ENCODE measurements at places on chromosomes 4 and X. TPM values are rescaled to one million over a fixed set of nuclear protein-coding genes. Genes with fewer than 3 reads are reported as not detected.
A peak's percentile ranks its signal among the peaks of the same experiment; 100 is the strongest.

RNF212 gene
- 2.4 TPM for total RNA-seq

PRRG1 gene
- total RNA-seq: not detected

UBA1 gene
- 224 TPM for total RNA-seq

SH3RF1 gene
- total RNA-seq: 0.39 TPM

FAM199X gene
- total RNA-seq: 7.6 TPM

DNA sequence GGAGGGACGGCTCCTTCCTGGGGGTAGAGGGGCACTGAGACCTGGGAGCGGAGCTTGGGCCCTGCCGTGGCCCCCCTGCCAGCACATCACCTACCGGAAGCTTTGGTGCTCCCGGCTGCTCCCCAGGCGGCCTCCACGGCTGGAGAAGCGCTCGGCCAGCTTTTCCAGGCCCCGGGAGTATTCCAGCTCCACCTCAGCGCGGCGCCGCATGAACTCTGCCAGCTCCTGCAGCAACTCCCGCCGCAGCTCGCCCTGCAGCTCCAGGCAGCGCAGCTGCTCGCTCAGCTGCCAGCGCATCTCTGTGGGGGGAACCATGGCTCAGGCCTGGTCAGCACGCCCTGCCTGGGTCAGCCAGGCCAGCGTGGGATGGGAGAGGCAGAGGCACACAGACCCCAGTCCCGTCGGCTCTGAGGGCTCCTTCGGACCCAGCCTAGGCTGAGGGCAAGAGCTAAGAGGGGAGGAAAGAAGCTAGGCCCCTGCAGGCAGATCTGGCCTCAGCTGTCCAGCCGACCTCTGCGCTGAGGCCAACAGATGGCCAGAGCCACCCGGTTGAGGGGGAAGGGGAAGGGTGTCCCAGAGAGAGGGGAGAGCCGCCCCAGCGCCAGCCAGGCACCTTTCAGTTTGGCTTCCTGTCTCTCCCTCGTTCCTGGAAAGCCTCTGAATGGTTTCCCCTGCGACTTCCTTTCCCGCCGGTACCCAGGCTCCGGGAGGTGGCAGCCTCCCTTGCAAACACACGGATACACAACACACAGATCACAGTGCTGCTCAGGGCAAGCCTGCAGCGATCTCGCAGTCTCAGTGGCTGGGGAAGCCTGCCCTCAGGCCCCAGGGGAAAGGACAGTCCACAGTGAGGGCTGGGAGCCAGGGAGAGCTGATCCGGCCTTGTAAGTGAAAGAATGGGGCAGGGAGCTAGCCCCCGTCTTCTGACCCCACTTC is 4.3 kb downstream of the ARHGAP4 start:
- no peaks in the 10 kb centered on the region for H3K27me3 ChIP-seq
- H3K27ac ChIP-seq: peak overlapping the region; percentile 67
- DNase-seq: no peak
- H3K4me3 ChIP-seq: peak overlapping the region; percentile 91
- peaks cover 32% of the 10 kb centered on the region for H3K36me3 ChIP-seq
- peaks cover 19% of the 10 kb centered on the region for H3K4me1 ChIP-seq

DNA sequence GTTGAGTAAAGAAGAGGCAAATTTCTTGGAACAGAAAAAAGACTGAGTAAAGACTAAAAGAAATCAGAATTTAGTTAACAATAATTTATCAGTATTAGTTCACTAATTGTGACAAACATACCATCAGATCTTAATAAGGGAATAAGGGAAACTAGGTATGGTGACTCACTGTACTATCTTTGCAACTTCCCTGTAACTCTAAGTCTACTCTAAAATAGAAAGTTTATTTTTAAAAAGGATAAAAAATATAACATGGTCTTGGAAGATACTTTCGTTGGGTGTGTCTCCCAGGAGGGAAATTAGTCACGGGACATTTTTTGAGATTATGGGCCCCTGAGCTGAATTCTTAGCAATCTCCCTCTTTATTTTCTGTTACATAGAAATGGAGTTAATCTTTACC is 97.3 kb downstream of the EMCN start:
- no peaks in the 10 kb centered on the region for H3K36me3 ChIP-seq
- no peak overlapping the region for H3K4me3 ChIP-seq
- DNase-seq: no peak

GRCh38 chr4:71550220-71551165 is 211.7 kb downstream of the SLC4A4 start:
- no peaks in the 10 kb centered on the region for H3K27me3 ChIP-seq
- no peak overlapping the region for H3K4me3 ChIP-seq
- no peaks in the 10 kb centered on the region for H3K36me3 ChIP-seq
- no peak for DNase-seq
- no peaks in the 10 kb centered on the region for H3K4me1 ChIP-seq
- H3K27ac ChIP-seq: no peak overlapping the region

DNA sequence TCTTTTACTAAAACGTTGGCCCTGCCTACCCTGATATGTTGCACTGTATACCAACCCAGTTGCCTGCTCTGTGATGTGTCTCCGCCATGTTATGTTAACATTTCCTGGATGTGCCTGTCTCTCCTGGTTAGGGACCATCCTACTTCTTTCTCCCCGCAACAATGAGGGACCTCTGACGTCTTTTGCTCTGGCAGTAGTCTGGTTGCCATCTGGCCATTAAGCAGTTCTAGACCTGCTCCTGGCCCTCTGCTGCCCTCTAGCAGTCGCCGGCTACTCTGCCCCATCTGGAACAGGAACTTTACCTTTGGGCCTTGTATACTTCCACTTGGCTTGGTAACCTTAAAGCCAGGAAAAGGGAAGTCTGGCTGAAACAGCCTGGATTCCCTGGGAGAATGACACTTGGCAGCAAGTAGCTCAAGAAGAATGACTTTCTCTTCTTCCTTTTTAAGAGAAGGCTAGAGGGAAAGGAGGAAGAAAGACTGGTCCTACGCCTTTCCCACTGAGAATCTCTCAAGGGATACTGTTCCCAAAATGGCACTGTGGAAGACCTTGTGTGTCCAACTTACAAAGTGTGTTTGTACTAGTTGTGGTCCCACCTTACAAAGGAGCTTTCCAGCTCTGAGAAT is 63.5 kb downstream of the GPC3 start:
- H3K27me3 ChIP-seq: no peaks in the 10 kb centered on the region
- H3K36me3 ChIP-seq: no peaks in the 10 kb centered on the region
- DNase-seq: peak; percentile 62

DNA sequence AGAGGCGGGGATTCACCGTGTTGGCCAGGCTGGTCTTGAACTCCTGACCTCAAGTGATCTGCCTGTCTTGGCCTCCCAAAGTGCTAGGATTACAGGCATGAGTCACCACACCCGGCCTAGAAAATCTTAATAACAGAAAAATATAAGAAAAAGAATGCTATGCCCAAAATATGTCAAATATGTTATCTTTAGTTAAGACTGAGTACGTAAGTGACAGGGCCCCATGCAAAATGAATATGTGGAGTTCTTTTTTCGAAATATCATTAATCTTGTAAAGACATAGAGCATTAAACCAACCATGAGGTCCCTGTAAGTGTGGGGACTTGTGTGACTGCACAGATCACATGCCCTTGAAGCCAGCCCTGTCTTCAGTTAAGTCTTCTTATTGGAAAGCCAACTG is 8.9 kb upstream of the ZNF518B start:
- no peak overlapping the region for H3K4me3 ChIP-seq
- peaks cover 33% of the 10 kb centered on the region for H3K27me3 ChIP-seq
- no peak for DNase-seq
- peaks cover 2% of the 10 kb centered on the region for H3K36me3 ChIP-seq
- no peak overlapping the region for H3K27ac ChIP-seq

DNA sequence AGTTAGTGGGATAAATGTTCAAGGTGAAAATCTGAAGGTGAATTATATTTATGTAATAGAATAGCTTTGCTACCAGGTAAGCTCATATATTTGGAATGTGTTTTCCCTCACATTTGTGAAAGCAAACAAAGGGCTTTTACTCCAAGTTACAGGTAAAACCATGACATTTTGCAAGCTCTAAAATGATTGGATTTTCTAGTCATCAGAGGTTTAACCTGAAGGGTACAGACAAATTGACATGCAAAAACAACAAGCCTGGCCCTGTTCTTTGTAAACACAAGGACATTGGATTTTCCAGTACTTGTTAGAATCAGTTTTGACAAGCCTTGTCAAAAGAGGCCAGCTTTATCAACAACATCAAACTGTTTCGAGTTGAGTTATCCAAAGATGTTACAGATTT is 51.7 kb downstream of the ZFX start:
- H3K27me3 ChIP-seq: no peaks in the 10 kb centered on the region
- H3K36me3 ChIP-seq: peaks cover 25% of the 10 kb centered on the region
- H3K4me1 ChIP-seq: peaks cover 58% of the 10 kb centered on the region

DNA sequence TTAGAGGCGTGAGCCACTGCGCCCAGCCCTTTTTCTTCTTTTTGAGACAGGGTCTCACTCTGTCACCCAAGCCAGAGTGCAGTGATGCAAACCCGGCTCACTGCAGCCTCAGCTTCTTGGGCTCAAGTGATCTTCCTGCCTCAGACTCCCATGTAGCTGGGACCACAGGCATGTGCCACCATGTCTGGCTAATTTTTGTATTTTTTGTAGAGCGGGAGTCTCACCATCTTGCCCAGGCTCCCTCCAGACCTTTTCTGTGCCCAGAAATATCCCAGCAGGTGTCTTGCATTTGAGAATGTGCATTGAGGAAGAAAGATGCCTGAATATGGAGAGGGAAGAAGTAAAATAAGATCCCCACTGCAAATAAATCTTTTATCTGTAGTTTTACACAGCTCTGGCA is 58.7 kb downstream of the PPEF2 start:
- no peak overlapping the region for H3K27ac ChIP-seq
- no peaks in the 10 kb centered on the region for H3K36me3 ChIP-seq
- DNase-seq: no peak

- no peak for DNase-seq
- no peak overlapping the region for H3K4me3 ChIP-seq
- no peaks in the 10 kb centered on the region for H3K27me3 ChIP-seq
- H3K36me3 ChIP-seq: no peaks in the 10 kb centered on the region
- no peak overlapping the region for H3K27ac ChIP-seq
Observed at GRCh38 chr4:187586892-187587291, 408.7 kb upstream of the ZFP42 start.

GRCh38 chrX:131764216-131764615 is 220.3 kb downstream of the OR13H1 start:
- peaks cover 20% of the 10 kb centered on the region for H3K36me3 ChIP-seq
- H3K4me3 ChIP-seq: no peak overlapping the region
- no peak overlapping the region for H3K27ac ChIP-seq
- no peaks in the 10 kb centered on the region for H3K4me1 ChIP-seq
- H3K27me3 ChIP-seq: no peaks in the 10 kb centered on the region

- H3K27me3 ChIP-seq: no peaks in the 10 kb centered on the region
- no peaks in the 10 kb centered on the region for H3K4me1 ChIP-seq
- H3K27ac ChIP-seq: no peak overlapping the region
Observed at GRCh38 chr4:7539659-7540058, 104.9 kb upstream of the PSAPL1 start.

- H3K4me1 ChIP-seq: no peaks in the 10 kb centered on the region
- H3K27me3 ChIP-seq: no peaks in the 10 kb centered on the region
- no peak overlapping the region for H3K4me3 ChIP-seq
- DNase-seq: no peak
Observed at GRCh38 chr4:167831855-167832254, 260.5 kb upstream of the ANXA10 start.

DNA sequence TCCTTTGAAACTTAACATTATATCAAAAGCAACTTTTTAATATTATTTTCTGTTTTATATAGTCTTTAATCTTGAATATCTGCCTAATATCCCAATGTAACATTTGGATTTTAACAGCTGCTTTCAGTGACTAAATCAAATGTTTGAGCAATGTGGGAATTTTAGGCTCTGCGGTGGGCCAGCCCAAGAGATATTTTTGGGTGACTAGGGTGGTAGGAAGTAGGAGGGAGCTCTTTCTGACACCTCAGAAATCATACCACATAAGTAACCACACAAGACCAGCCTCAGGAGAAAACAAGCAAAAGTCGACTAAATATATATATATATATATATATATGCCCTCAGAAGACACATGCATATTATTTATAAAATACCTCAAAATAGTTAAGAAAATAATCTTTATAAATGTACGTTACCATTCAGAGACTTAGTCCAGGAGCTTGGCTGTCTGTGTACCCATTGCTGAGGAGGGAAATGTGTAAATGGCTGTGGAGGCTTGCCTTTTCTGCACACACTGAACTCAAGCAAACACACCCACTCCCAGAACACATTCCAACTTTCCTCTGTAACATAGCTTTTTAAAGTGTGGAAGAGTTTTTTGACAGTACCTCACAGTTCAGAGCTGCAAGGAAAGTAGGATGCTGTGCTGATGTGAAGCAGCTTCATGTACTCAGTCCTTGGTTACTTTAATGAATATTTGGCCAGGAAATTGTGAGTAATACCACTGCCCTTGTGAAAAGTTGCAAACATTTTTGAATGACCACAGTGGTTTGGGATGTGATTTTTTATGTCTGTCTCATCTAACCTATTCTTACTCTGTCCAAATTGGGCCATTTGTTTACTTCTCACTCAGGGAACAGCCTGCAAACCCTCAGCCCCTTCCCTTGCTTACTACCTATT is at the start of gene RTL3:
TSS of gene RTL3 (minus strand) at position 484 of the 900 bp plus-strand sequence. CDS start 908 bp downstream, outside the sequence.
- H3K4me1 ChIP-seq: peaks cover 5% of the 10 kb centered on the region
- no peak within 1 kb of the TSS for H3K27ac ChIP-seq
- DNase-seq: no peak

GRCh38 chrX:84153538-84153937 is 34.5 kb downstream of the RPS6KA6 start:
- no peak for DNase-seq
- no peaks in the 10 kb centered on the region for H3K36me3 ChIP-seq
- no peak overlapping the region for H3K27ac ChIP-seq
- H3K4me1 ChIP-seq: no peaks in the 10 kb centered on the region
- no peaks in the 10 kb centered on the region for H3K27me3 ChIP-seq

- peaks cover 30% of the 10 kb centered on the region for H3K27me3 ChIP-seq
- H3K4me3 ChIP-seq: no peak overlapping the region
- H3K4me1 ChIP-seq: peaks cover 2% of the 10 kb centered on the region
- no peak overlapping the region for H3K27ac ChIP-seq
- DNase-seq: no peak
Observed at GRCh38 chr4:144356941-144357381, 216.4 kb upstream of the GYPA start.

DNA sequence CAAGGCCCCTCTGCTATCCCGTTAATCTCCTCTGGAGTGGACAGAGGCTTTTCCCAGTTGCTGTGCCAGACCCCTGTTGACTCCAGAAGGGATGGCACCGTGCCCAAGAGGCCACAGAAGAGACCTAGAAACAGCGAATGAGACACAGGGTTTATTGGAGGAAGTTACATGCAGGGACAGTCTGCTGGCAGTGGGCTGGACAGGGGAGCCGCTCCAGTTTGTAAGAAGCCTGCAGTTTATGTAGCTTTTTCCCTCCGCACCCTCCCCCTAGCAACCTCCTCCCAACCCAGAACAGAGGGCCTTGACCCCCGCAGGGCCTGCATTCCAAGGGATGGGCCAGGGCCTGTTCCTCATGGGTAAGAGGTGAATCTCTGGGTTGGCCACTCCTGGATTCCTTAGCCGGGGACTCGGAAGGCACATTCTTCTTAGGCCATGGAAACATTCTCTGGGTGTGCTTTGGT is 216.8 kb upstream of the PSAPL1 start:
- H3K4me3 ChIP-seq: no peak overlapping the region
- H3K36me3 ChIP-seq: no peaks in the 10 kb centered on the region
- H3K27ac ChIP-seq: no peak overlapping the region

- H3K4me1 ChIP-seq: peaks cover 14% of the 10 kb centered on the region
- no peak overlapping the region for H3K27ac ChIP-seq
- no peak overlapping the region for H3K4me3 ChIP-seq
- DNase-seq: no peak
- H3K36me3 ChIP-seq: no peaks in the 10 kb centered on the region
Observed at GRCh38 chr4:183832776-183833450, 72.2 kb upstream of the STOX2 start.
